ENCODE measurements at places on chromosomes 16 and 17. TPM values are rescaled to one million over a fixed set of nuclear protein-coding genes. Genes with fewer than 3 reads are reported as not detected.

The FAM234A gene
- 40.7 TPM for total RNA-seq

The PLCG2 gene
- total RNA-seq = 250 TPM

The C16orf90 gene
- total RNA-seq = not detected

The ZFP90 gene
- total RNA-seq = 23.1 TPM

The CHD9NB gene
- 0.26 TPM for total RNA-seq

The HBA2 gene
- total RNA-seq = 9.9 TPM

The KRT28 gene
- not detected for total RNA-seq

The HSD11B2 gene
- total RNA-seq = not detected

The ZPBP2 gene
- not detected for total RNA-seq

DNA sequence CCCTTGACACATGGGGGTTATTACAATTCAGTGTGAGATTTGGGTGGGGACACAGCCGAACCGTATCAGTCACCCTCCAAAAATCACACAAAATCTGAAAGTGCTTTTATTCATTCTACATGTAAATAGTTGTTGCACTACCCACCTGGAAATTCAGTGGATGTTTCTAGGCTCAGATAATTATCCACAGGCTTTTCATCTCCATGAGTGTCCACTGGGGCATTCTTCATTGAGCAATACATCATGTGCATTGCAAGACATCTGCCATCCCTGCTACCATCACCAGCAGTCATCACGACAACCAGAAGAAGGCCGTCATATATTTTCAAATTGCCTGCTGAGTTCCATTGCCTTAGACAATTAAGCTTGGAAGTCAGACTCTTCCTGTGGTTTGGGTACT lies 330.8 kb downstream of the WWOX start:
- DNase-seq = no peak

- peak; percentile 90 for DNase-seq
These were observed 410 bp upstream of the HOXB5 start for GRCh38 chr17:48593840-48594537.

DNA sequence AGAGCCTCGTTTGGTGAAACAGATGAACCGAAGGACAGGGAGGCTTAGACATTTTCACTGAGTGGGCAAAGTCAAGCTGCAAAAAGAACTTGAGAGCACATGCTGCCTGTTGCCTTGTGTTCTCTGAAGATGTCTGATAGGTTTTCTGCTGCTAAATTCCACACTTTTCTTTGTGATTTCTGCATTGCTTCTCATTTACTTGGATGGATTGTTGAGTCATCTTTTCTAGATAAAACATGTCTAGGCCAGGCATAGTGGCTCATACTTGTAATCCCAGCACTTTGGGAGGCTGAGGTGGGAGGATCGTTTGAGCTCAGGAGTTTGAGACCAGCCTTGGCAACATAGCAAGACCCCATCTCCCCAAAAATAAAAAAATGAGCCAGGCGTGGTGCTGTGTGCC lies 80.4 kb upstream of the CLEC18A start:
- DNase-seq = no peak

GRCh38 chr17:66637491-66637890 lies 197.4 kb upstream of the CACNG5 start:
- no peak for DNase-seq

- no peak for DNase-seq
These were observed 97.9 kb upstream of the IRX6 start for GRCh38 chr16:55225972-55226542.

GRCh38 chr17:2157081-2157480 lies 102.2 kb downstream of the HIC1 start:
- no peak for DNase-seq

DNA sequence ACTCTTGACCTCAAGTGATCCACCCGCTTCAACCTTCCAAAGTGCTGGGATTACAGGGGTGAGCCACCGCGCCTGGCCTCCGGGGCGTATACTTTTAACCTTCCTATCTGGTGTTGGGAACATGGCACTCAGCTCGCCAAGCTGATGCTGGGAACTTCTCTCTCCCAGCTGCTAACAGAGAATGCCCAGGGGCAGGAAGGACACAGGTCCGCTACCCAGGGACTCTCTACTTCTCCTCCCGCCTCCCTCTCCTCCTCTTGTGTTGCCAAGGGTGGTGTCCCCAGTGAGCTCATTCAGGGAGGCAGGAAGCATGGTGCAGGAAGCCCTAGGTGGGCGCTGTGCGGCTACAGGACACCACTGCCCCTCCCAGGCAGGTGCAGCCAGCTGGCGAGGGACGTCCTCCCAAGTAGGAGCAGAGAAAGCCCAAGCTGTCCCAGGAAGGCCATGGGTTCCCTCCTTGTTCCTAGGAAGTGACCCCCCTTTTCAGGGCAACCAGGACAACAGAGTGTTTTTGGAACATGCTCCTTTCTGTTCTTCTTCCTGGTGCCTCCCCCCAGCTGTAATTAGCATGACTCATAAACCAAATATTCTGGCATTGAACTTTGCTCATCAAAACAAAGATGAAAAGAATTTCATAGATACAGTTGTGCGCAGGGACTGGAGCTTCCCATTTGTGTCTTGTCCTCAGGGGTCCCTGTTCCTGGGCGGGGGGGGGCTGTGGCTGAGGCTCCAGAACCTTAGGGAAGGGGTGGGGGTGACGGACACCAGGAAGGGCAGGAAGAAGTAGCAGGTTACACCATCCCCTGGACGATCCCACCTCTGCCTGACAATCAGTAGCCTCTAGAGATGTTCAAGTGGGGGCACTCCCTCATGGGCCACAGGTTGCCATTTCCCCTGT lies 2.7 kb downstream of the C1QTNF1 start:
- DNase-seq = no peak

- DNase-seq = no peak
These were observed 13.2 kb upstream of the MRTFB start for GRCh38 chr16:14057878-14058382.

GRCh38 chr16:24789881-24790280 lies 55.9 kb upstream of the SLC5A11 start:
- DNase-seq = no peak

- DNase-seq = no peak
These were observed 94.3 kb downstream of the SDK2 start for GRCh38 chr17:73549841-73550430.

DNA sequence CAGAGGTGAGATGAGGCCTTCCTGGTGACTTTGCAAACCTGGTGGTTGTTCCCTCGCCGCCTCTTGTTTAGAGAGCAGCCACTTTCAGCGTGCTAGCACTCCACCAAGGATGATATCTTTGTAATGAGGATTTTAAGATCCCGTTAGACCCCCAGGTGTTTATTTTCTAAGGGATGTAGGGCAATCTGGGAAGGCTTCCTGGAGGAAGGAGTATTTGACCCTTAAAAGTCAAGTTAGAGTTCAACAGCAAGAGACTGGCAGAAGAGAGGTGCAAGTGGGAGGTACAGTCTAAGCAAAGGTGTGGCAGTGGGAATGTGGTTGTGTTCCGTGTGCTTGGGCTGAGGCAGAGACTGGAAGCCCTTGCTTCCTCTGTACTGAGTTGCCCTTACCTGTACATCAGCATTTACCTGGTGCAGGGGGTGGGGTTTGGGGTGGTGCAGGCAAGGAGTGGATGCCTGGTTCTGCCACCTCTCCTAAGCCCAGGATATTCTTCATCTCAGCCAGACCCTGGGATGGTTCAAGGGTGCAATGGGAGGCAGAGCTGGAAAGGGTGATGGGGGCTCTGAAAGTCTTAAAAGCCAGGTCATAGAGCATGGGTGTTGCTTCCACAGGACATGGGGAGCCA lies 83.6 kb downstream of the SDR42E1 start:
- DNase-seq = no peak

- no peak for DNase-seq
These were observed 140.3 kb downstream of the CCT6B start for GRCh38 chr17:34820922-34821321.

- DNase-seq = no peak
These were observed 19.9 kb upstream of the WDR45B start for GRCh38 chr17:82668024-82668630.

DNA sequence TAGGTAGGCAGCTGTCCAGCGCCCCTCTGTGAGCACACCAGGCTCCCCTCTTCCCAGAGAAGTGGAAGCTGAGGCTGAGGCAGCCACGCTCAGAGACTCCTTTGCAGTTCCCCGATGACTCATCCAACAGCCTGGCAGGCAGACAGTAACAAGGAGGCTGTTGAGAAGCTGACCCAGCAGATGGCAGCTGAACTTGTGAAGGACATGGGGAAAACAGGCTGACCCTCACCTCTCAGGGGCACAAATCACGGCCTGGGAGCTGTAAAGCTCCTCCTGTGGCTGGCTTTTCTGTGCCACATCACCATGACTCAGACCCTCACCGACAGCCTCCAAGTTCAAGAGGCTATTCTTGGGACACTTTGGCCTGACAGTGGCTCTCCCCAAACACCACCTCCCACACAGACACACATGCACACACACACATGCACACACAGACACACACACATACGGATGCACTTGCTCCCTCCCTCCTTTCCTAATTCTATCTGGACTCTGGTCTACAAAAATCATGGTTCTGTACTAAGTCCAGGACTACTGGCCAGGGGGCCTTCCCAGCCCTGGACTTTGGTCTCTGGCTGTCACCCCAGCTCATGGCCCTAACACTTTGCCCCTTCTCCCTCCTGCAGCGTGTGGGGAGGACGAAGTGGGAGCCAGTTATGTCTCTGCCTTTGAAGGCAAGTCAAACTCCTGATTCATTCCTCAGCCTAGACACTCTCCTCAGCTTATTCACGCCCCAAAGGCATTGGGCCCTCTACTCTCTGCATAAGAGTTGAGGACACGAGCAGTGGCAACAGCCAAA lies 23.2 kb downstream of the MAP3K14 start:
- DNase-seq = no peak

- DNase-seq = peak; percentile 48
These were observed 124.2 kb downstream of the TMEM132E start for GRCh38 chr17:34703533-34703932.

DNA sequence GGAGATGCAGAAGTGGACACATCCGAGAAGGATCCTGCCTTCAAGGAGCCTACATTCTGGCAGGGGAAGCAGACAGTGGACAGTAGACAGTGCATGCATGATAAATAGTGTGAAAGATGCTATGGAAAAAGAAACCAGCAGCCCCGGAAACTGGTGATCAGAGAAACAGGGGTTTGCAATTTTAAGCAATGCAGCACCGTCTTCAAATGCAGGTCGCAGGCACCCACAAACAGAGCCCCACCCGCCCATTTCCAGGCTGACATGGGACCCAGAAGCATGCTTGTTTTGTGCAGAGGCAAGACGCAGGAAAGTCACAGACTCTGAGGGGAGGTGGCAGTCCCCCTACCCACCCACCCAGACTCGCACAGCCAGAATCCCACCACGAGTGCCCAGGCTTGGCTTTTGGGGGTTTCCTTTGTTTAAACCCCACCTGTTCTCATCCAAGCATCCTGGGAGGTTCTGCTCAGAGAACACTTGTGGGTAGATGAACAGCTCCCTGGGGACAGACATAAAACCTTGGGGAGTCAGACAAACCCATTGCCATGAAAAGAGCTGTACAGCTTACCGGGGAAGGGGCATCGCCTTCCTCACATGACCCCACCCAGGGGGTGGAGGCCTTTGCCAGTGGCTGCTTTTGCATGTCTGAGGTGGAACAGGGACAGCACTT lies 114.3 kb downstream of the MGAT5B start:
- no peak for DNase-seq

DNA sequence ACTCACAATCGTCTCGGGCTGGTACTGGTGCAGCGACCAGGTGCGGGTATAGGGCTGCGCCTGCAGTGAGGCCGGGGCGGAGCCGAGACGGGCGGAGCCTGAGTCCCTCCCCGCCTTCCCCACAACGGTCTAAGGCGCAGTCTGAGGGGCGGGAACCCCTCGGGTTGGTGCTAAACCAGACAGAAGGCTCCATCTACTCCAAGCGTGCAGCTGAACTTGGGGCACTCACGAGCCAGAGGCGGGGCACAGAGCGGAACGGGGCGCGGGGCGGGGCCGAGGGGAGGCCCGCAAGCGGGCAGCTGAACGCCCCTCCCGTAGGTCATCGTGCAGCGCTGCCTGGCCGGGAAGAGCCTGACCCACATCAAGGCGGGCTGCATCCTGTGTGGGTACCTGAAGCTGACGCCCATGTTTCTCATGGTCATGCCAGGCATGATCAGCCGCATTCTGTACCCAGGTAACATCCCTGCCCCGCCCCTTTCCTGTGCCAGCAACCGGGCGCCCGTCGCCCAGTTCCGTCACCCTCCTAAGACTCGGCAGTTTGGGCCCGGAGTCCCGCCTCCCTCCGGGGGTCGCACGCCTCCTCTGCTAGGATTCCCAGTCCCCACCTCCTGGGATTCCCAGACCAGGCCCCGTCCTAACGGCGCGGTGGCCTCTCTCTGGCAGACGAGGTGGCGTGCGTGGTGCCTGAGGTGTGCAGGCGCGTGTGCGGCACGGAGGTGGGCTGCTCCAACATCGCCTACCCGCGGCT lies 5.0 kb downstream of the SLC5A2 start:
- DNase-seq = peak; percentile 51

DNA sequence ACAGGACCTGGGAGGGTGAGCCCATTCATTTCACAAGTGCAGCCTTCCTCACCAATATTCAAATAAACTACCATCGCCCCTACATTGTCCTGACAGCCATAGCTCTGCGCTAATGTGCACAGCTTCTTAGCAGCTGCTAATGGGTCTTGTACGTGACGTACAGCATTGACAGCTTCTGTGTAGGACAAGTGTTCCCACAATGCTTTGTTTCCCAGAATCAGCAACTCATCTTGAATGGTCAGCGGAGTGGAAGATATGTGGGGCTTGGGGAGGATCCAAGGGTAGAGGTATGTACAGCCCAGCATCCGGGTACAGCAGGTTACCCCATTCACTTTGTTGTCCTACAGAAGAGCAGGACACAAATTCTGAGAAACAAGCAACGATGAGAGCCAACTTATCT lies 23.7 kb downstream of the MARVELD3 start:
- no peak for DNase-seq

DNA sequence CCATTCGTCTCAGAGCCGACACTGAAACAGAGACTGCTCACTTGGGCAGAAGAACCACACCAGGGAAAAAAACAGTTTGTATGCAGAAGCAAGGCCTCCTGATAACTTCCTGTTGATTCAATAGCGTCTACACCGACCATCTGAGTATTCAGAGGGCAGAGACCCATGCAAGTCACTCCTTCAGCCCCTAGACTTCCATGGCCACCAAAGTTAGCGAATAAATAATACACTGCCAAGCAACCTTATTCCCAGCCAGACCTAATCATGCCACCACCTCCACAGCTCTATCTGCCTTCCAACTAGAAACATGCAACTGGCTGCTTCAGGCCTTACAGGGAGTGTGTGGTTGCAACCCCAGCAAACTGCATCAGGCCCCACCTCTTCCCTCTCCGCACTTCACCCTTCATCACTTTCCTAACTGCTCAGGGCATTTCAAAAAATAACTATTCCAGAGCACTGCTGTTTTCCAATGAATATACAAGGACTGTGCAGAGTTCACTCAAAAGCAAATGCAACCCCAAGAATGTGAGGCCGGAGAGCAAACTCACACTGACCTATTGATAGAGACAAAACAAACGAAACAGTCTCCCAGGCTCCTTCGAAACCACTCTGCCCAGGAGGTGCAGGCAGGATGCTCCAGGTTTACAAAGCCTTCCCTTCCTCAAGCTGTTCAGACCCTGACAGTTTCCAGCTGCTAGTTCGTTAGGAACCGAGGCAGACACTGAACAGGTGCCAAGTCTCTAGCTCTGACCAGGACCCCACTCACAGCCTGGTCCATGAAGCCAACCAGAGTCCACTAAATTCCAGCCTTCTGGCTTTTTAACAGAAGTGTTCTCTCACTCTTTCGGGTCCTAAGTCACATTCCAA lies 3.6 kb downstream of the USP7 start:
- DNase-seq = peak; percentile 57

- DNase-seq = no peak
These were observed 40.0 kb downstream of the FAM20A start for GRCh38 chr17:68560966-68561720.

- DNase-seq = no peak
These were observed 3.5 kb upstream of the ARHGAP27 start for GRCh38 chr17:45436161-45436560.

GRCh38 chr17:17110520-17110919 lies 68.3 kb downstream of the MPRIP start:
- peak; percentile 48 for DNase-seq
